Hematopoietic multipotent progenitor cell treated with erythropoietin and hydrocortisone succinate and interleukin-3 and kit ligand, for 15 days (in vitro differentiated cells): ENCODE measurements at places on chromosomes 11 and 22.

DNA sequence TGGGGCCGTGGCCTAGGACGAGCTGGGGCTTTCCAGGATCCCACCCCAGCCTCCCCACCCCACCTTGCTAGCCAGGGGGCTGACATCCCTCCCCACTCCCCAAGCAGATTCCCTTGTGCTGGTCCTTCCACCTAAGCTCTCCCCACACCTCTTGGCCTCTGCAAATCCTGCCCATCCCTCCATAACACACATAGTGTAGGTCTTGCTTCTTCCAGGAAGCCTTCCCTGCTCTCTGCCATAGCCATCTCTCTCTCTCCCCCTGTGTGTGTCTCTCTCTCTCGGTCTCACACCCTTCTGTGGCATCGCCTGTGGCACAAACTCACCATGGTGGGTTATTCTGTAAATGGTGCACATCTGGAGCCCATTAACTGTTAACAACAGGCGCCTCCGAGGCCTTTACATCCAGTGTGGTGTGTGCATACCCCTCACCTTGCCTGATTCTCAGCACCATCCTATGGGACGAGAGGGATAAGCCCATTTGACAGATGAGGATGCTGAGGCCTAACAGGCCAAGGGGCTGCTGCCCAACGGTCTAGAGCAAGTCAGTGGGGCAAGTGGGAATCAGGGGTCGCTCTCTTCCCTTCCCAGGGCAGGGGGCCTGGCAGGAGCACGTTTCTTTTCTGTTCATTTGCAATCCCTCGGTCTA is 22.2 kb upstream of the PICK1 start:
- no peak for DNase-seq

GRCh38 chr22:20589614-20590476 is 82.4 kb downstream of the MED15 start:
- no peak for DNase-seq

- no peak for DNase-seq
These were observed 2.3 kb downstream of the KIAA1671 start for GRCh38 chr22:24954856-24955255.

- no peak for DNase-seq
These were observed 103.5 kb downstream of the C11orf58 start for GRCh38 chr11:16841984-16842383.

GRCh38 chr11:7628660-7629059 is 44.6 kb downstream of the CYB5R2 start:
- DNase-seq: no peak
